ENCODE measurements at places on chromosomes 4 and X. TPM values are rescaled to one million over a fixed set of nuclear protein-coding genes. Genes with fewer than 3 reads are reported as not detected.

The SYP gene
- 4.5 TPM for total RNA-seq

The FAM47A gene
- not detected for total RNA-seq

The YY2 gene
- 2.9 TPM for total RNA-seq

The DCUN1D4 gene
- total RNA-seq: 87.8 TPM

The MAGEE2 gene
- total RNA-seq: not detected

The FAM149A gene
- total RNA-seq: 7.9 TPM

The AMER1 gene
- 10.0 TPM for total RNA-seq

The MAGEA2 gene
- not detected for total RNA-seq

The HSFX2 gene
- total RNA-seq: not detected

The DMD gene
- 260 TPM for total RNA-seq

The RIPPLY1 gene
- total RNA-seq: not detected

The IRF2 gene
- 37.1 TPM for total RNA-seq

The BEX3 gene
- 83.7 TPM for total RNA-seq

The CLCN5 gene
- total RNA-seq: 4.8 TPM

The NMU gene
- not detected for total RNA-seq

The FRAS1 gene
- 1.4 TPM for total RNA-seq

The OPRPN gene
- total RNA-seq: not detected

The TMPRSS11F gene
- not detected for total RNA-seq

The GYG2 gene
- 3.1 TPM for total RNA-seq

The AADAT gene
- 5.7 TPM for total RNA-seq

The BEX4 gene
- total RNA-seq: 30.6 TPM

The TMSB15B gene
- 8.4 TPM for total RNA-seq

The FAM114A1 gene
- 104 TPM for total RNA-seq

The PLS3 gene
- total RNA-seq: 481 TPM

The GPRASP1 gene
- 27.3 TPM for total RNA-seq

The NDST3 gene
- total RNA-seq: not detected

The PPBP gene
- 0.57 TPM for total RNA-seq

The SPIN2A gene
- 1.5 TPM for total RNA-seq

The ARHGEF6 gene
- 24.3 TPM for total RNA-seq

The HSD17B10 gene
- total RNA-seq: 51.0 TPM

The F11 gene
- 0.26 TPM for total RNA-seq
